ENCODE measurements at places on chromosomes 7 and 10.
A peak's percentile ranks its signal among the peaks of the same experiment; 100 is the strongest.

DNA sequence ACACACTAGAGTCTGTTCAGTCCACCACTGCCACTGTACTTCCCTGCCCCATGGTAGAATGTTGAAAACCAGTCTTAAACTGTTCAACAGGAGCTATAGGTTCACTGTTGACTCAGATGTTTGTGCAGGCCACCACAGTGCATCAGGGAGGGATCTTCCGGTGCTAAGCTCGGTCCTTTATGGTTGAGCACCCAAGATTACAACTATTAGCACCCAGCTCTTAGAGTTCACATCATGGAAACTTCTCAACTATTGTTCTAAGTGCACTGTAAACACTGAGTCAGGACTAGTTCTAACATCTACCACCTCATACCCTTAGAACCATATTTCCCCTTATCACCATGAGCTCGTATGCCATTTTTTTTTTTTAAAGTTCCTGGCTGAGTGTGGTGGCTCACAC is 97.1 kb upstream of the MXI1 start:
- DNase-seq, result no peak

- DNase-seq, result no peak
Observed at GRCh38 chr10:68135362-68135761, 26.1 kb downstream of the MYPN start.

DNA sequence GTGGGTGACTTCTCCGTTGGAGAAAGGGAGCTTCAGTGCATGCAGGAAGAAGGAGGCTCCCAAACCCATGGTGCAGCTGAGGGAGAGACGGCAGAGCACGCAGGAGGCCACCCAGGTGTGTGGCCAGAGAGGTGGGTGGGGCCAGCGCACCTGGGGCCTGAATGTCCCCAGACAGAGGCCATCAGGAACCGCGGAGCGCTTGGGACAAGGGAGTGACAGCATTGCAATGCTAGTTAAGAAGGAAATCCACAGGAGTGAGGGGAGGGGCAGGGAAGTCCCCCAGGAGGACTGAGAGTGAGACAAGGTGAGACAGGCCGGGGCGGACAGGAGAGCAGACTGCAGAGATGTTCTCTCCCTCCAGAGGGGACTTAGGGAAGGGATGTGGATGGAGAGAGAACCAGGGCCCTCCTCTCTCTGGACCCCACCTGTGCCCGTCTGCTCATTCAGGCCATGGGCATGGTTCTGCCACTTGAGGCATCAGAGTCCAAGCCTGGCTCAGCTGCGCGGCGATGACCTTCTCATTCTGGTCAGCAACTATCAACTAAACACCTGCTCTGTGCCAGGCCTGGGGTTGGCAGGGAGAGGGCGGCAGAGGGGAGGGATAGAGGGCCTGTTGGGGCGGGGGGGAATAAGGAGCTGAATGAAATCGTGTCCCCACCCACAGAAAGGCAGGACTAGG is 69.4 kb upstream of the COL13A1 start:
- DNase-seq, result no peak

- peak; percentile 3 for DNase-seq
Observed at GRCh38 chr10:18222866-18223265, 82.6 kb downstream of the CACNB2 start.

GRCh38 chr10:98460837-98461499 is 14.2 kb upstream of the HPS1 start:
- DNase-seq, result no peak

DNA sequence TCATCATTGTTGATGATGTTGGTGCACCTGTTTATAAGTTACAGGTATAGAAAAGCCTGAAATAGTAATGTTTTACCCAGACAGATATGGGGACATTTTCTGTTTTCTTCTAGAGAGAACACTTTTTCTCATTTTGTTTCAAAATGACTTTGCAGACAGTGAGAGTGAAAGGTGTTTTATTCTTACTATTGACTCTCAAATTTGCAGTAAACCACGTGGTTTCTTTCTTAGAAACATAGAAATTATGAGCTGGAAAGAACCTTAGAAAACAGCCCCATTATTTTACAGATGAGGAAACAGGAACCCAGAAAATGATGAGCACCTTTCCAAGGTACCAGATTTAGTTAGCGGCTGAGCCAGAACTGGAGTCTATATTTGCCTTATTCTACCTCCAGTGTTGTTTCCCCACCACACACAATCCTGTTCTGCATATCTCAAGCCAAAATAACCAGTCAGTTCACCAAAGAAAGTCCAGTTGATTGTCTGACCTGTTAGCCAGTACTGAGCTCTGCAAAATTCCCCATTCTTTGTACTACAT is 138.9 kb upstream of the AHR start:
- DNase-seq, result peak; percentile 82

GRCh38 chr7:66503551-66504031 is 125.1 kb upstream of the KCTD7 start:
- DNase-seq, result no peak

DNA sequence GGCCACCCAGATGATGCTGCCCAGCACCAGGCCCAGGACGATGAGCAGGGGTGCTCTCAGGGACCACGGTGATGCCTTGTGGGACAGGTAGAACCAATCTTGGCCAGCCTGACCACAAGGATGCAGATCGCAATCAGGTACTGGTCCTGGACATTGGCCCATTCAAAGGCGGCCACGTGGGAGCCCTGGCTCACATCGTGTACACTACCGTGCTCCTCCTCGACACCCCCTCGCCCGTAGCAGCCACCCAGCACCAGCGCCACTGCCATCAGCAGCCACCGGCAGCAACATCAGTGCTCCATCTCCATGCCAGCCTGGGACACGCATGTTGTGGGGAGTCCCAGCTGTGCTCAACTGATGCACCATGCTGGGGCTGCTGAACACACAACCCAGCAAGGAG is 39.0 kb downstream of the AGAP6 start:
- DNase-seq, result no peak

DNA sequence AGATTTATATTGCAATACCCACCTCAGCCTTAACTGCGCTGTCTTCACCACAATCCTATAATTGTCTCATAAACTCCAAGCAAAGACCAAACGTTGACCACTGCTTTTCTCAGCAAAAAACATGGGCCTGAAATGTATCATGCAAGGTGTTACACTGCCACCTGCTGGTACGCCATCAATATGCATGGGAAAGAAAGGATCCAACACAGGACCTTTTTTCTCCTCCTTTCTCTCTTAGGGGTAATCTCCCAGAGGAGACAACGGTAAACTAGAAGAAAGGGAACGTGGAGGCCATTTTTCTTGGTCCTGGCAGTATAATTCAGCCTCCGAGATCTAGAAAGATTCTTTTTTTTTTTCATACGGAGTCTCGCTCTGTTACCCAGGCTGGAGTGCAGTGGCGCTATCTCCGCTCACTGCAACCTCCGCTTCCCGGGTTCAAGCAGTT is 79.1 kb upstream of the MPP7 start:
- DNase-seq, result peak; percentile 89

- no peak for DNase-seq
Observed at GRCh38 chr7:82633592-82633991, 190.0 kb upstream of the CACNA2D1 start.

- no peak for DNase-seq
Observed at GRCh38 chr7:2162959-2163358, 69.8 kb downstream of the MAD1L1 start.

GRCh38 chr7:135601182-135601581 is 43.5 kb downstream of the NUP205 start:
- DNase-seq, result no peak

DNA sequence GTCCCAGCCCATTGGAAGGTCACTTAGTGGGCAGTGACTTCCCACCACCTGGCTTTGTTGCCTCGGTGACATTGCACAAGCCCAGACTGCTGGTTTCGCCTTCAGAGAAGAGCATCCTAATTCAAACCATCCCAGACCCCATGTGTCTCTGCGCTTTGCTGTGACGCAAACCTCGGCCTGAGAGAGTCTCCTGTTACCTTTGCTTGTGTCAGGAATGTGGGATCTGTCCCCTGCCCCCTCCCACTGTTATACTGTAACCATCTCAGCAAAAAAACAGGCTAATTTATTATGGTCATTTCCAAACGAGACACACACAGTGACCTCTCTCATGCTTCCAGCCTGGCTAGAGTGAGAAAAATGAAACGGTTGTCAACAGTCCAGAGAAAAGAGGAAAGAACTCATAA is 25.0 kb upstream of the AQP1 start:
- no peak for DNase-seq

GRCh38 chr7:115533785-115534184 is 496.8 kb downstream of the TFEC start:
- no peak for DNase-seq

- no peak for DNase-seq
Observed at GRCh38 chr7:48971173-48971572, 46.8 kb downstream of the CDC14C start.

- DNase-seq, result no peak
Observed at GRCh38 chr10:130135676-130136225, 440 bp upstream of the GLRX3 start.

DNA sequence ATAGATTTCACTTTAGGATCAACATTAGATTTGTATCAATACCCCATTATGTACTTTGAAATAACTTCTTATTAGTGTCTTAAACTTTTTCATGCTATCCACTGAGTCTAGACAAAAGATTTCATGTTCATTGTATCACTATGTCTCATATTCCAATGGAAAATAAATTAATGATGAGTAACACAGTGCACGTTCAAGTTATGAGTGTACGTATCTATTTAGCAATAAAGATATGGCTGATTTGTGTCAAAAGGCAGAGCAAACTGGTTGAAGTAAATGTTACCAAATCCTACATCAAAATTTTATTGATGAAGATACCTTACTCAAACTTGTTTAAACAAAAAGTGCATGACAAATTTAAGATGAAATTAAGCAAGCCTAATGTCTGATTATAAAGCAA is 102.4 kb downstream of the SEMA3E start:
- DNase-seq, result no peak

- peak; percentile 65 for DNase-seq
Observed at GRCh38 chr7:98420966-98421612, 20.2 kb upstream of the BAIAP2L1 start.

Measured in activated CD4-positive, alpha-beta T cell treated with anti-CD3 and anti-CD28 coated beads, Interleukin-2, Interleukin-6, amounts not matched to agents 100 ng/mL and 50 ng/mL, durations not matched to agents 16 hours and 8 hours (primary cell).